ENCODE measurements at places on chromosomes 1 and 21. TPM values are rescaled to one million over a fixed set of nuclear protein-coding genes. Genes with fewer than 3 reads are reported as not detected.

Gene GJB3
- total RNA-seq, result 23.5 TPM

Gene LAD1
- 209 TPM for total RNA-seq

Gene PTPN22
- total RNA-seq, result 0.24 TPM

Gene SARS1
- 119 TPM for total RNA-seq

Gene RNF220
- total RNA-seq, result 68.7 TPM

Gene TPRG1L
- 27.3 TPM for total RNA-seq

Gene OR2T2
- not detected for total RNA-seq

Gene SERINC2
- total RNA-seq, result 79.8 TPM

- no peak for DNase-seq
These were observed 82.3 kb downstream of the ACTL8 start for GRCh38 chr1:17837233-17838030.

DNA sequence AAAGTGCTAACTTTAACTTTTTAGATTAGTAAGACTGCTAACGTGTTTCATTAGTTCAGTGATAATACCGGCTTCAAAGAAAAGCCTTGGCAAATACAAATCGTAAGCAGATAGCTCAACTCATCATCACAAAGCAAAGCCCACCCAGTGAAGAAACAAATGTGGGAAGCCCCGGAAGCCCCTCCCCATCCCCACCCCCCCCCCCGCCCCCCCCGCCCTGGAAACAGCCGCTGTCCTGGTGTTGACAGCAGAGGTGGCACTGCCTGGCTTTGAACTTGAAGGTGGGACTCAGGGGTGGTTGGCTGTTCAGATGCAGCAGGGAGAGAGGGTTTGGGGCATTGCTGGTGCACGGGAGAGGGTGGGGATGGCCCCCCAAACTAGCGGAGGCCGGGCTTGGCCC is 14.1 kb downstream of the PDXK start:
- no peak for DNase-seq

GRCh38 chr1:42777852-42778251 is 6.9 kb upstream of the TMEM269 start:
- DNase-seq, result peak; percentile 34

DNA sequence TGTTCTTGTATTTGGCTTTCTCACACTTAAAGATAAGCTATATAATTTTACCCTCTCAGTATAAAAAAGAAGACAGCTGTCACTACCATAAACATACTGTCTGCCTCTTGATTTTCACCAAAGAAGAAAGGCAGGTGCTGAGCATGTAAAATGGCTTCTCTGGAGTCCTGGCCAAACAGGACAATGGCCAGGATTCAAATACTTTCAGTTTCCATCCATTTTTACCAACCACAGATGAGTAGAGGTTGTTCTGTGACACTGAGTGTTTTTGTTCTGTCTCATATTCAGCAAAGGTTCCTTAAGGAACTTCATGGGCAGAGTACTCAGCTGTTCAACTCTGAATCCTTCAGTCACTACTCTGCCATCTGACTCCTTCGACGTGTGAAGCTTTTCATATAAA is 29.4 kb upstream of the RAB3GAP2 start:
- DNase-seq, result no peak

GRCh38 chr1:30919025-30919881 is 10.7 kb upstream of the SDC3 start:
- DNase-seq, result no peak

DNA sequence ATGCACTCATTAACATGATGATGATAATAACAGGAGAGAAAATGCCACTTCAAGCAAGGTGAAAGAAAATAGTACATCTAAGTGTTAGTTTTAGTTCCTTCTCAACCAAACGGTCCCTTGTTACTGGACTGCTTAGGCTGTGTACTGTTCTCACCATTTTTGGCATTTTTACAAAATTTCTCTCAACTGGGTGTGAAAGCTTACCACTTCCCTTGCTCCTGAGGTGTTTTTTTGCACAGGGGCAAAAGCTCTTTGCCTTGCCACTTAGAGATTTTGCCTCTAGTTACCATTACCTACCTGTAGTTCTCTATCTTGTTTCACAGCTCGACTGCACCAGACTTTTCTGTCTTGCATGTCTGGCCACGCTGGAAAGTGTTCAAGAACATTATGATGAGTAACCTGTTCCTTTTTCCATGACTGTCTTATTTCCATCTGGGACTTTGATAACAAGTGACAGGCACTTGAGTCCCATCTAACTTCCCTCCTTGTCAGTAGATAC is 10.7 kb downstream of the NEK7 start:
- DNase-seq, result no peak

- DNase-seq, result peak; percentile 82
These were observed 57.4 kb downstream of the SLC9A1 start for GRCh38 chr1:27097484-27097917.

DNA sequence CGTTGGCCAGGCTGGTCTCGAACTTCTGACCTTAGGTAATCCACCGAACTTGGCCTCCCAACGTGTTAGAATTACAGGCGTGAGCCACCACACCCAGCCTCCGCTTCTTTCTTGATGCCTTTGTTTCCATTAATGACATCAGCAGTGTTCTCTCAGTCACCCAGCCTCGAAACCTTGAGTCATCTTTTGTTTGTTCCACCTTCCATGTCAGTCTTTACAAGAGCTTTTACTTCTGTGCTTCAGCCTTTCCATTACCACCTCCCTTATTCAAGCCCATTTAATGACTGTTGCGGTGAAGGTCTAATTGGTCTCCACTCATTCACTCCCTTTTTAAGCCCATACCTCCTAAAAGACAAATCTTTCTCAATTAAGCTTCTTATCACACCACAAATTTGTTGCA is 146.6 kb upstream of the ADGRL2 start:
- no peak for DNase-seq

GRCh38 chr21:43734928-43735229 is 15.9 kb downstream of the PDXK start:
- no peak for DNase-seq

DNA sequence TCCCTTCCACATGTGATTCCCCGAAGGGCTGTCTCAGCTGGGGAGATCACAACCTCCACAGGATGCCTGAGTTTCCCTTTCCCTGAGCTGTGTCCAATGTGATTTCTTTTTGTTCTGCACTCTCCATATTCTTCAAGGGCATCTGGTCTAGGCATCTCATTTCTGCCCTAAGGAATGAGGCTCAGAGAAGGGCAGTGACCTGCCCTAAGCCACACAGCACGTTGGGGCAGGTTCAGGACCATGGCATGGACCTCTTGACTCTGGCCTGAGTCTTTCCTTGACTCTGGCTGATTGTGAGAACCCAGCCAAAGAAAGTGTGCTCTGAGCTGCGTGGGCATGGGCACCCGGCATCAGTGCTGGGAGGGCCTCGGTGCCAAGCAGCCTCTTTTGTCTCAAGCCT is 590.3 kb downstream of the PTPRU start:
- DNase-seq, result no peak

DNA sequence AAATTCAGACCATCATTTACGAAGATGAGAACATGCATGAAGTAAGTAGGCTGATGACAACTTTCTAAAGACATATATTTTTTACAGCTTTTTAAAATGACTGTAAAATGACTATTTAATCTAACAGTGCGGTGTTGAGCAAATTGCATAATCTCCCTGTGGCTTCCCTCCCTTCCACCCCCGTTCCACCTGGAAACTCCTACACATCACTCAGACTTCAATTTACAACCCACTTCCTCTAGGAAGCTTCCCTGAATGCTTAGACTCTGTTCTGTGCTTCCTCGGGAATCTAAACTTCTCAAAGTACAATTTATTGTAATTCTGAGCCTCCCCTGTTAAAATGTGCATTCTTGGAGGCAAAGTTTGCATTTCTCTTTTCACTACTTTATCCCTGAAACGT is 354.9 kb downstream of the DPYD start:
- no peak for DNase-seq

GRCh38 chr21:34580181-34580700 is 34.7 kb downstream of the RCAN1 start:
- DNase-seq, result no peak

DNA sequence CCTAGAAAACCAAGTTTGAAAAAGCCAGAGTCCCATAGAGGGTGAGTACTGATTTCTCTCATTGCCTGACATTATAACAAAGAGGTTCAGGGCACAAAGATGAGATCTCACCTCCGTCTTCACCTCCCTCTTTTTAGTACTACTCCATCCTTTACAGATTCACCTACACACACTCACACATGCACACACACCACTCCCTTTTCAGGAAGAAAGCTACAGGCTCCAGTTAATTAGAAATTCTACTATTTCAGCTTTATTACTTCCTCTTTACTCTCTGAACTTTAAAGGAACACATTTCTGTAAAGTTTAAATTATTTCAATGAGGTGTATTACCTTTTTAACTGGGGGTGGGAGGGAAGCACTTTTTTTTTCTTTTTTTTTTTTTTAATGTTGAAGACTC is 59.6 kb upstream of the PRDX6 start:
- no peak for DNase-seq

DNA sequence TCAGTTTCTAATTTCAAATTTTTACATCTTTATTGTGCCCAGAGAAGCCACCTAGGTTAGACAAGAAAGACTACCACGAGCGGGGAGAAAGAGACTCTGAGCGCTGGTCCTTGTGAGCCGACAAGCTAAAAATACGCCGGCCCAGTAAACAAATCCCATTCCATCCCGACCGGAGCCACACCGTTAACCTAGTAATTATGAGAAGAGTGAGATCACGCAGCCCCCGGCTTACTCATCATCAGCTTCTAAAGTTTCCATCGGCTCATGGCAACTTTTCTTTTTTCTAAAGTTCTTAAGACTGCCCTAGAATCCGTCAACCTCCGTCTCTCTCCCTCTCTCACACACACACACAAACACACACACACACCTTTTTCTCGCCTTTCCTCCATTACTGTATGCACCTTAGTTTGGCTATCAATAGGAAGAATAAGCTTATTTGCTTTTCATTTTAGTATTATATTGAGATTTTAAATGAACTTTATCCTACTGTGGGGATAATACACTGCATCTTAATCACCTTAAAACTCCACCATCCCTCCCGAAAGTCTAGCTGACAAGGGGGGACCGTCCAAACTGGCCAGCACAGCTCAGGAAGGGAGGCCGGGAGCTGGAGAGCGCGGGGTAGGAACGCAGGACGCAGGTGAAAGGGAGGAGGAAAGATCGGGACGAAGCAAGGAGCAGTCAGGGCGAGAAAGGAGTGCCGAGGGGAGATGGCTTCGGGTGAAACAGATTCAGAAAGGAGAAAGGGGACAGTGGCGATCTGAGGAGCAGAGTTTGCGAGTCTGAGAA is 728 bp downstream of the OTUD7B start:
- DNase-seq, result no peak

DNA sequence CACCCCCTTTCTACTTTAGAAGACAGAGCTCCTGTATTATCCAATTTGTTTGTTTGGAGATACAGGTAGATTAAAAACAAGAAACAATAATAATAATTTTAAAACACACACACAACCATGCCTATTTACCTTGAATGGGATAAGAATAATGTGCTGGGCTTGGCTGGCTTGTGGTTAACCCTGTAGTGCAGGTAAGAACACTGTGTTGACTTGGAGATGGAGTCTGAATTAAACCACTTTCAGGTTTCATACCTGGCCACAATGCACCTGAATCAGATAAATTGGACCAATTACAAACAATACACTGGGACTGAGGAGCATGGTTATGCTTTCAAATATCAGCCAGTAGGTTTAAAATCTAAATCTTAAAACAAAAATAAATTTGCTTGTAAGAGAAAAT is 60.8 kb downstream of the EYA3 start:
- DNase-seq, result no peak

DNA sequence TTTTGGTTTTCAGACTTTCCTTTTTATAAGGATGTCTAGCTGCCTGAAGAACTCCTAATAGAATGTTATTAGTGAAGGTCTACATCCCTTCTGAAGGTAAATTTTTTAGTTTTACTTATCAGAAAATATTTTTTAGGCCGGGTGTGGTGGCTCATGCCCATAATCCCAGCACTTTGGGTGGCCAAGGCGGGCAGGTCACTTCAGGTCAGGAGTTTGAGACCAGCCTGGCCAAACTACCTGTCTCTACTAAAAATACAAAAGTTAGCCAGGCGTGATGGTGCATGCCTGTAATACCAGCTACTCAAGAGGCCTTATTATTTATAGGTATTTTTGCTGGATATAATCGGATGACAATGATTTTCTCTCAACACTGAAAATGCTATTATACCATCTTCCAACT is 181.9 kb upstream of the KCNK2 start:
- DNase-seq, result no peak

DNA sequence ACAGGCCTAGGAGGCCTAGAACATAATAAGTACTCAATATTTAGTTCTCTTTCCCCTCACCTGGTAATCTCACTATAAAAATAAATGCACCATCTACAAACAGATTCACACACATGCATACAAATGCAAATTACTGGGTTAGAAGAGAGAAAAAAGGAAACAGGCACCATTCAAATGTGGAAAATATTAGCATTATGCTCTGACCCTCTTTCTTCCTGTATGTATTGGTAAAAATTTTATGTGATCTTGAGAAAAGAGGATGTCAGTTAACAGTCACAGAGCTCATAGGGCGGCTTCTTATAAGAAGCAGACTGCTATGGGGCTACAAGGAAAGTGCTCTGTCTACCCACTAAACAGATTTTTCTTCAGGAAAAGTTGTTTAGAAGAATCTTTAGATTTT is 565.4 kb downstream of the LMO4 start:
- DNase-seq, result no peak

DNA sequence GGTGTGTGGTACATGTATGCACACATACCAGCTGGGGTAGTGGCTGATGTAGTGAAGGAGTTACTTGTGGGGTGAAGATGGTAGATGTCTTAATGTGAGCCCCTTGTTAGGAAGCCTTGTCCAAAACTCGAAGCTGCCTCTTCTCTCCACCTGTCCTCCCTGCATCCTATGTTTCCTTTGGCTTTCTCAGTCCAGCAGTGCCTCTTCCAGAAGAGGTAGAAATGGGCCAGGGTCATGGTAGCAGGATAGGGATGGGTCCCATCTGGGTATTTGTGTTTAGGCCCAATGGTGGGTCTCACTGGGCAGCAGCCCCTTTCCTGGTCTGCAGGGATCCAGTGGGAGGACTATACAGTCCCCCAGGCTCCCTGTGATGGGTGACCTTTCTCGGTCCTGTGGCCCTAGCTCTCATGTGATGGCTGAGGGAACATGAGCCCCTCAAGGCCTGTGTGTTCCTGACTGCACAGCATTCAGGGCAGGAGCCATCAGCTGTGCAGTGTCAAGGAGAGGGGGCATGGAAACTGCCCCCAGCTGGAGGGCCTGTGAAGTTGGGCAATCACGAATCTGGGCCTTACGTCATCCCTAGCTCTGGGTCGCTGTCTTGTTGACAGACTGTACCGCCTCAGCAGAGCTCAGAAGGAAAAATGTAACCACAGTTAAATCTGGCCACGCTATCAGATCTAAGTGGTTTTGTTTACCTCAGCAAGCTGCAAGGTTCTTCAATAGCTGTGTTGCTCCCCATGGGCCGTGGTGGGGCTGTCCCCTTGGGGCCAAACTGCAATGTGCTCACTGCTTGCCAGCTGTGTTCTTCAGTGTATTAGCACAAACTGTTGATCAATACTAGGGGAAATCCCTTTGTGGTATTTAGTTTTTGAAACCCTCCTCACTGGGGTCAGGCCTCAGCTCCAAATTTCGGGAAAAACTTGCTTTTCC is 82.7 kb downstream of the NOS1AP start:
- DNase-seq, result no peak

GRCh38 chr1:58833166-58833565 is 49.3 kb upstream of the JUN start:
- no peak for DNase-seq
